Foreskin keratinocyte (primary cell): ENCODE measurements at places on chromosomes 5 and 9. TPM values are rescaled to one million over a fixed set of nuclear protein-coding genes. Genes with fewer than 3 reads are reported as not detected.
A peak's percentile ranks its signal among the peaks of the same experiment; 100 is the strongest.

The ADAMTS2 gene
- not detected in 2 replicates for total RNA-seq

GRCh38 chr9:136940526-136941230 is 3.9 kb downstream of the FBXW5 start:
- no peak for DNase-seq

- peak; percentile 54 for DNase-seq
Observed at GRCh38 chr5:139178935-139179334, 19.2 kb downstream of the SIL1 start.

GRCh38 chr9:125161284-125161918 is 18.1 kb upstream of the SCAI start:
- no peak for DNase-seq

GRCh38 chr5:21680196-21680595 is 1172.9 kb downstream of the CDH12 start:
- peak; percentile 80 for DNase-seq
